NCI-H187 (cell line): ENCODE measurements at places on chromosomes 11 and 22.
A peak's percentile ranks its signal among the peaks of the same experiment; 100 is the strongest.

GRCh38 chr11:130434521-130435223 lies 6.3 kb upstream of the ADAMTS8 start:
- DNase-seq: peak; percentile 14

GRCh38 chr11:70026726-70027125 lies 51.4 kb upstream of the ANO1 start:
- DNase-seq: no peak

- no peak for DNase-seq
Observed at GRCh38 chr11:126026579-126026978, 36.1 kb downstream of the CDON start.

DNA sequence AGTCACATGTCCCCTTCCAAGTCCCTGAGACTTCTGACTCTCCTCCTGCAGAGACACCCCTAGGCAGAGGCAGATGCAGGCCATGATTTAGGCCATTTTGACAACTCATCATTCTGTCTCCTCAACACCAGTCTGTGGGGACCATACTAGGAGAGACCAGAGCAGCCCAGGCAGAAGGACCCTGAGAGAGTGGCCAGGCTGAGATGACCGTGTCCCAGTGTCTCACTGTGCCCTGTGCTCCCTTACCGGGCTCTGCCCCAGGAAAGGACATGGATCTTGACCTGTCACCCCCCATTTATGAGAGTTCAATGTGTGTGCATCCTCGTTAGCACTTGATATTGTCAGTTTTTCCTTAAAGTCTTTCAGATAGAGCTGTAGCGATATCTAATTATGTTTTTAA lies 52.4 kb upstream of the IGLL5 start:
- no peak for DNase-seq

GRCh38 chr22:31661851-31662667 lies at the start of gene PISD:
PISD (minus strand) TSS chr22:31662215; CDS start chr22:31662208, 7 bp downstream.
- peak; percentile 90 for DNase-seq

GRCh38 chr11:19323502-19323901 lies 82.8 kb upstream of the E2F8 start:
- no peak for DNase-seq

- no peak for DNase-seq
Observed at GRCh38 chr11:30106222-30107181, 89.7 kb upstream of the KCNA4 start.

DNA sequence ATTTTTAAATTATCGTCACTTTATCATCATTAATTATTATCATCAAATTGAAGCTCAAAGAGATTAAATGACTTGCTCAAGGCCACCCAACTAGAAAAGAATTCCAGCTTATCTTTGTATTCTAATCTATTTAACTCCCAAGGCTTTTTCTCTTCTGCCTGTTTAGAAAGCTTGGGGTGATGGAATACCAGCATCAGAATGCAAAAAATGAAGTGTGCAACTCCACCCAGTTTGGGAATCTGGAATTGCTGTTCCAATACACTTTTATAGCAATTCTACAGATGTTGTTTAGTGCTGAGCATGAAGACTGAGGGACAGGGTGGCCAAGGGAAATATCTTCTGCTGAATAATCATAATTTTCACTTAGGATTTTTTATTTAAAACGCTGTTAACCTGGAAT lies 97.2 kb upstream of the FIBIN start:
- no peak for DNase-seq

GRCh38 chr11:73245461-73245860 lies 26.7 kb upstream of the P2RY6 start:
- no peak for DNase-seq

DNA sequence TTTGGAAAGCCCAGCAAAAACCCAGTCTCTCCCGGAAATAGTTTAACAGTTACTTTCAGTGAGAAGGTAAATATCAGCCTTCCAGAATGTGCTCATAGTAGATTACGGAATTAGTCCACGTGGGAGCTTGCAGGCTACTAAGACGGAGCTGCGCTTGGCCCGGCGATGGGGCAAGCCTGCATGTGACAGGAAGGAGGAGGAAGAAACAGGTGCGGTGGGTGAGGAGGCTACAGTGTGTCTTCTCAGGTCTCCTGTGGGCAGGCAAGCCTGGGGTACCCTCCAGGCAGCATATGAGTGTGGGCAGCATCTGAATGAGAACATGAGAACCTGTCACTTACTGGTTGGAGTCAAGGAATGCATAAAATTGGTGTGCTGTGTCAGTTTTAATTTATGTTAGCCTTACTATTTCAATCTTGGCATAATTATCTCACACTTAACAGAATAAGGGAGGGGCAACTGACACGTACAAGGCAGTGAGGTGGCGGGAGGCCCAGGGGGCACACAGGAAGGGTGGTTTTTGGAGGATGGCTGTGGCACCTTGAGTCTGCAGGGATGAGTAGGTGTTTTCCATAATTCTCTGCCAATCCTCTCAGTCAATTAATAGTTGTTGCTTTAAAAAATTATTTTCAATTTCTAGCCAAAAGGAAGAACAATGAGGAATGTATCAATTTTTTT lies 35.7 kb downstream of the CLMP start:
- no peak for DNase-seq

- no peak for DNase-seq
Observed at GRCh38 chr11:119347242-119347641, 737 bp upstream of the MFRP start.

DNA sequence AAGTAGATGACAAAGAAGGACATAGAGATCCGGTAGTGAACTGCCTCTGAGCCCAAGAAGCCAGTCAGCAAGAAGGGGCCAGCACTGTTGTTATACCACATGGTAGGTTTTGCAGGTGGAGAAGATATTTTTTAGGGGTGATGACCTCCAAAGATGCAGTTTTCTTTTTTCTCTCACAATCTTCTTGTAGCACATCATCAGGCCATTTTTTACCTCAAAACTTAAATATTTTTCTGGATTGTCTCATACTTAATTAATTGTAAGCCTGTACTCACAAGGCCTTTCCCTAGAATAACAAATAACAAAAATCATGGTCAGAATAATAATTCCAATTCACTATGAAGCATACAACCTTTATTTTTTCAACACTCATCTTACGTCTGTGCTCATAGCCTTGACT lies at the start of gene OR51B4:
Gene OR51B4, minus strand, starts transcription at position 101 of the 400 bp plus-strand sequence. Its CDS starts 0 bp downstream, at position 101.
- no peak for DNase-seq

- no peak for DNase-seq
Observed at GRCh38 chr11:121037016-121037415, 13.1 kb downstream of the TBCEL start.

- DNase-seq: no peak
Observed at GRCh38 chr11:62677156-62677555, 1.7 kb downstream of the UBXN1 start.

- no peak for DNase-seq
Observed at GRCh38 chr11:111782109-111782741, 16.0 kb upstream of the PPP2R1B start.

DNA sequence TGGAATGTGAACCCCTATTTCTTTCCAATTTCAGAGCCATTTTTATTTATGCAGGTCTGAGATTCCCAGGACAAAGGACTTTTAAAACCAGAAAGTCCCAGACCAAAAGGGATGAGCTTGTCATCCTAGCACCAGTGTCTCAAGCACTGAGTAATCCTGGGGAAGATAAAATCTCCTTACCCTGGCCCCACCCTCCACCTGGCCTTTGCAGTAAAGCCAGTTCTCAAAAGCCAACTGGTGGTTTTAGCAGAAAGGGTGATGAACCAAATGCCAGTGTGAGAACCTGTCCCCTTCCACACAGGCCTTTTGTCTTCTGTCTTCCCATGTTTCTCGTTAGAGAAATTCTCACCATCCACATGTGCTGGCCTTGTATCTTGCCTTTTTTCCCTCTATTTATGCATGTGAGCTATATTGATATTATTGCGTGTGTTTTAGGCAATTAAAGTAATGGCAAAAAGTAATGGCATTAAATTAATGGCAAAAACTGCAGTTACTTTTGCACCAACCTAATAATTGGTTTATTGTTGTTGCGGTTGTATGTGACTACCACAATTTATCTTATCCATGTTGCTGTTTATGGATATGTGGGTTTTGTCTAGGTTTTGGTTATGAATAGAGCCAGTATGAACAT lies 191.3 kb downstream of the MYO18B start:
- no peak for DNase-seq

DNA sequence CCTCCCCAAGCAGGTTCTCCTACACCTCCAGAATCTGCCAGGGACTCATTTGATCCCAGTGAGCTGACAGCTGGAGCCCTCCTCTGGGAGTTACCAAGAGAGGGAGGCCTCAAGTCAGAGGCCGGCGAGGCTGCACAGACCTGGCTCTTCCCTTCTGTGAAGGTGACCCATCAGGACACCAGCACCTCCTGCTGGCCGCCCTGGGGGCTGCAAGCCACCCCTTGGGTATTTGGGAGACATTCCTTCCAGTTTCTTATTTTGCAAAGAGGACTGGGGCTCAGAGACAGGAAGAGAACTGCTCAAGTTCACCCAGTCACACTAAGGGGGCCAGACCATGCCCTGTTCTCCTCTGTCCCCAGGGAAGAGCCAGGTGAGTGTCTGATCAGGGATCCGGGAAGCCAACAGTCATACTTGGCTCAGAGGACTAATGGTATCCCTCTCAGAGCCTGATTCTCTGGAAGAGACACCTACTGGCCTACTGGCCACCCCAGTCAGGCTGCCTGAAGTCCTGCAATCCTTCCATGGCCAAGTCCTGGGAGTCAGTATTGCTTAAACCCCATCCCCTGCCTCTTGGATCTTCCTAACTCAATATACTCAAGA lies 40.5 kb upstream of the RIC3 start:
- DNase-seq: no peak

GRCh38 chr22:29253561-29254285 lies 14.1 kb downstream of the RHBDD3 start:
- DNase-seq: no peak

DNA sequence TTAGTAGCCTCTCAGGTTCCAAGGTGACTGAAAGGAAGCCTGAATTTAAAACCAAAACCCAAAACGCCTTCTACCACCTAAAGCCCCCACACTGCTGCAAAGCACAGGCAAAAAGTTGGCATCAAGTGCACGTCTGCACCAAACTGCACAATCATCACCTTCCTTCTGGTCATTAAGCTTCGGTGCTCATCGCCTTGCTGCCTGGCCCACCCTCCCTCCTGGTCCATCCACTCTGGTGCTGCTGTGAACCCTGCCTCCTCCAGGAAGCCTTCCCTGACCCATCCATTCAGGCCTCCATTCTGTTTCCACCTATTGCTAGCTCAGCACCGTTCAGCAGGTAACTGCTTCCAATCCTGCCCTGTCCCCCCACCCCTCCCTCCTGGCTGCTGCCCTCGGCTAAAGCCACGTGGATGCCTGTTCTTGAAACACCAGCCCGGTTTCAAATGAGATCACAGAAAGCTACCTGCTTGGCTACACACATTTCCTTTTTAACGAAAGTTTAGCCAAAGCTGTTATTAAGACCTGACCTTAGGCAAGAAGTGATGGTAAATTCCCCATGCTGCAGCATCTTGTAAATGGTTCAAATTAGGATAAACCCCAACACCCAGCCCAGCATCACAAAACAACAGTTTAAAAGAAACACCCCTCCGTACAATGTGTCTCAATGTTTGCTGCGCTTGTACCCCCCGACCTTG lies 53.8 kb upstream of the CD5 start:
- no peak for DNase-seq

- no peak for DNase-seq
Observed at GRCh38 chr11:69817265-69818230, 1.7 kb downstream of the FGF3 start.
